Stimulated activated CD4-positive, alpha-beta T cell treated with anti-CD3 and anti-CD28 coated beads, TNF-alpha, amount 100 ng/mL, for 24 hours (primary cell): ENCODE measurements at places on chromosomes 16 and 17.

GRCh38 chr16:24850289-24850938 lies 4.7 kb downstream of the SLC5A11 start:
- no peak for DNase-seq

DNA sequence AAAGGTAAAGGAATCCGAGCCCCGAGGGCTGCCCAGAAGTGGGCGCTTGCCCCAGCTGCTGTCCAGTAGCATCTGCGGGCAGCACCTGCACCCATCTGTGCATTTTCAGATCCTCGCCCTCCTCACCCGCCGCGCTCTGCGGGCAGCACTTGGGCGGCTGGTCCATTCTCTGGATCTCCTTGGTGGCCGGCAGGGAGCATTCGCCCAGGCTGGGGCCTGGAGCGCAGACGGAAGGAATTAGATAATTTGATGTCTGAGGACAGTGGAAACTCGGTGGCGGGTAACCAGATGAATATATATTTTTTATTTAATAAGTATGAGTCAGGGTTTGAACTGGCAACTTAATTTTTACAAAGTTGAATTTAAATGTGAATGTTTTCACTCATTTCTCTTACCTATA lies 88.5 kb downstream of the NPIPB11 start:
- DNase-seq = no peak

DNA sequence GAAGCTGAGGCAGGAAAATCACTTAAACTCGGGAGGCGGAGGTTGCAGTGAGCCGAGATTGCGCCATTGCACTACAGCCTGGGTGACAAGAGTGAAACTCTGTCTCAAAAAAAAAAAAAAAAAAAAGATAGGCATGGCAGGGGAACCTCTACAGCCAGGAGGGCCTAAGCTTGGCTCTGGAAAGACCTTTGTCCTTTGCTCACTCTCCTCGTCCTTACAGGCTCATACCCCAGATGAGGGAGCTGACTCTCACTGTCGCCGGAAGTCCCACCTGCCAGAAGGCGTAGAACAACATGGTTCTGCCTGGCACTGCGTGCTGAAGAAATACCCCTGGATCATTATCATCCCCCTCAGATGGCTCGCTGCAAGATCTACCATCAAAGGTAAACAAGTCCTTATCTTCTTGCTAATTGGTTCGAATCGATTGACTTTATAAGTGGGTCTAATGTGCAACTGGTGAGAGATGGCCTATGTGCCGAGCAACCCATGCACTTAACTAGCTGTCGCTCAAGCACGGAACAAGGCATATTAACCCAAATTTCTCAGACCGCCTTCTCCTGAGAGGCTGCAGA lies 29.7 kb downstream of the RTN4RL1 start:
- DNase-seq = no peak

- no peak for DNase-seq
Measured at GRCh38 chr17:20611309-20611708, 31.8 kb downstream of the CDRT15L2 start.

GRCh38 chr16:74249254-74249653 lies 47.4 kb upstream of the PSMD7 start:
- no peak for DNase-seq

DNA sequence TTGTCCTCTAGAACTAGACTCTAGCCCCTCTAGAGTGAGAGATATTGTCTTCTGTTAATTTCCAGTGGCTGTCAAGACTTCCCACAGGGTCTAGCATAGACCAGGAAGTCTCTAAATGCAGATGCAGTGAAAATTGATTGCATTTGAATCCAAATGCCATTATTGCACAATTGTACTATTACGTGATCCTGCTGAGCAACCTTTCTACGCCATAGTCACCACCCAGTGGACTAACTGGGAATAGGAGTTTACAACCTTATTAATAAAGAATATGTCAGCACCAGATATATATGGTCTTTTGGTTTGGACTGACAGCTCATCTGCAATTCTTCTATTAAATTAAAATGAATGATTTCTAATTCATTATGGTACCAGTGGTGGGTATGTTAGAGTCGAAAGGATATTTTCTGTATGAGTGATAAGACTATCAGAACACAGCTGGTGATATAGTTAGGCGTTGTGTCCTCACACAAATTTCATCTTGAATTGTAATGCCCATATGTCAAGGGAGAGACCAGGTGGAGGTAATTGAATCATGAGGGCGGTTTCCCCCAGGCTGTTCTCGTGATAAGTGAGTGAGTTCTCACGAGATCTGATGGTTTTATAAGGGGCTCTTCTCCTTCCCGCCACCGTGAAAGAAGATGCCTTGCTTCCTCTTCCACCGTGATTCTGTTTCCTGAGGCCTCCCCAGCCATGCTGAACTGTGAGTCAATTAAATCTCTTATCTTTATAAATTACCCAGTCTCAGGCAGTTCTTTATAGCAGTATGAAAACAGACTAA lies 138.9 kb upstream of the CA10 start:
- no peak for DNase-seq

DNA sequence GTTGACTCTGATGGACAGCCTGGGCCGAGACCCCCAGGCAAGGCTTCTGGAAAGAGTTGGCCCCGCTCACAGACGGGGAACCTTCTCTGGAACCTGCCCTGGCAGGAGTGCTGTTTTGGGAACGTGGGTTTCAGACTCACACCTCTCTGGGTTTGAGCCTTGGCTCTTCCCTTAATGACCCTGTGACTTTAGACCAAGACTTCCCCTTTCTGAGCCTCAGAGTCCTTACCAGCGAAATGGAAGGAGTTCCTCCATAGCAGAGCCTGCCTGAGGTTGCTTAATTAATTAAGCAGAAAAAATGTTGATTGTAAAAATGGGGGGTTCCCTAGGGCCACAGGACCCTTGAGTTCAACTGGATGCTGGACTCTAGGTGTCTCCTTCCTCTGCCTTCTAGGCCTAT lies 408.2 kb downstream of the SEC14L1 start:
- no peak for DNase-seq

GRCh38 chr16:77928096-77928495 lies 94.3 kb upstream of the CLEC3A start:
- DNase-seq = no peak

GRCh38 chr17:64004903-64005733 lies 7.0 kb downstream of the PRR29 start:
- DNase-seq = no peak

GRCh38 chr16:14329727-14330350 lies 258.7 kb downstream of the MRTFB start:
- DNase-seq = no peak

DNA sequence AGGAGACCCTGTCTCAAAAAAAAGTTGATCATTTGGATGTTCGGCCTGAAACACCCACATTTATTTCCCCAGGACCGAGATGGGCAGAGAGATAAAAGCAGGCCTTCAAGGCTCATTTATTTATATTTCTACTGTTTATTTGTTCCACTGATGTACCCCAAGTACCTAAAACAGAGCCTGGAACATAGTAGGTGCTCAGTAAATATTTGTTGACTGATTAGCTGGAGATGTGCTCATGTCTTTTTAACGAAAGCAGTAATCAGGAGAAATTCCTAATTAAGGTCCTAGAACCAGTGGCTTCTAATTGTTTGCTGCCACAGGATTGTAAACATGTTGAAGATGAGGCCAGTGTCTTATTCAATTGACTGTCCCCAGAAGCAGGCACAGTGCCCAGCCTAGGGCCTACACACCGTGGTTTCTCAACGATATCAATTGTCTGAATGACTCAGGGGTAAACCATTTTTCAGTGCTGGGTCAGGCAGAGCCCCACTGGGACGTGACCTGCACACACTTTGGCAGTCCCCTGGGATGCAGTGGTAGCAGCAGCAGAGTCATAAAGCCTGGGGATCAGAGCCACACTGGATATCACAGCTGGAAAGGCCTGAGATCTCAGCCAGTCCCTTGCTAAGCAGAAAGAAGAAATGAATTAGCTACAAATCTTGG lies 34.8 kb downstream of the SOST start:
- DNase-seq = no peak

DNA sequence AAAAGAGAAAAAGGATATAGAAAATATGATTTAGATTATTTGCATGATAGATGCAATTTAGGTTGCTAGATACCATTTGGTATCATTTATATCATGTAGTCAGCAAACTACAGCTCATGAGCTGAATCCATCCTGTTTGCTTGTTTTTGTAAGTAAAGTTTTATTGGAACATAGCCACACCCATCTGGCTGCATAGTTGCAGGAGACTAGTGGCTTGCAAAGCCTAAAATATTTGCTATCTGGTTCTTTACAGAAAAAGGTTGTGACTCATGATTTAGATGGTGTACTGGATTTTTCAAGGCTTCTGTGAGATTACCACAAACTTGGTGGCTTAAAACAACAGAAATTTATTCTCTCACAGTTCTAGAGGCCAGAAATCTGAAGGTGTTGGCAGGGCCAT lies 49.9 kb downstream of the MAP2K4 start:
- no peak for DNase-seq

GRCh38 chr16:78094166-78094565 lies 5.3 kb upstream of the WWOX start:
- no peak for DNase-seq

- DNase-seq = no peak
Measured at GRCh38 chr16:3092501-3092941, 6.6 kb downstream of the ZSCAN10 start.

GRCh38 chr16:21620592-21620991 lies 21.2 kb downstream of the METTL9 start:
- no peak for DNase-seq

GRCh38 chr16:81076566-81077075 lies 417 bp downstream of the C16orf46 start:
- peak; percentile 88 for DNase-seq

DNA sequence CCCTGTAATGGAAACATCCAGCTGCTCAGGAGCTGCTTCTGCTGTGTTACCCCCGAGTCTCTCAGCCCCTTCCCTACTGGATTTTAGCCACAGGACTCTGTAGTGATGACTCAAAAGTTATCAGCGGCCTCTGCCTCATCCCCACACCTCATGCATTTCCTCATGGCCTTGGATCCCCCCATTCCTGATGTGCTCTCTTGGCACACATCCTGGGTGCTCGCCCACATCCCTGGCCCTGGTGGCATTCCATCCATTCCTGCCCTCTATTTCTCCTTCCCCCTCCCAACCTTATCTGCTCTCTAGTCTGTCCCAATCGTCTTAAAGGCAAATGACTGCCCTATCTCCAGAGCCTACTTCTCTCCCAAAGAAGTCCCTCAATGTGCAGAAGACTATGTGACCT lies 24.6 kb downstream of the MARF1 start:
- no peak for DNase-seq

GRCh38 chr17:8338753-8339140 lies 893 bp upstream of the ODF4 start:
- no peak for DNase-seq

GRCh38 chr17:7883781-7884386 lies 4.7 kb upstream of the CHD3 start:
- peak; percentile 27 for DNase-seq

- no peak for DNase-seq
Measured at GRCh38 chr17:64500487-64500859, 3.6 kb upstream of the POLG2 start.

- no peak for DNase-seq
Measured at GRCh38 chr17:61461967-61462718, 9.9 kb downstream of the TBX4 start.

DNA sequence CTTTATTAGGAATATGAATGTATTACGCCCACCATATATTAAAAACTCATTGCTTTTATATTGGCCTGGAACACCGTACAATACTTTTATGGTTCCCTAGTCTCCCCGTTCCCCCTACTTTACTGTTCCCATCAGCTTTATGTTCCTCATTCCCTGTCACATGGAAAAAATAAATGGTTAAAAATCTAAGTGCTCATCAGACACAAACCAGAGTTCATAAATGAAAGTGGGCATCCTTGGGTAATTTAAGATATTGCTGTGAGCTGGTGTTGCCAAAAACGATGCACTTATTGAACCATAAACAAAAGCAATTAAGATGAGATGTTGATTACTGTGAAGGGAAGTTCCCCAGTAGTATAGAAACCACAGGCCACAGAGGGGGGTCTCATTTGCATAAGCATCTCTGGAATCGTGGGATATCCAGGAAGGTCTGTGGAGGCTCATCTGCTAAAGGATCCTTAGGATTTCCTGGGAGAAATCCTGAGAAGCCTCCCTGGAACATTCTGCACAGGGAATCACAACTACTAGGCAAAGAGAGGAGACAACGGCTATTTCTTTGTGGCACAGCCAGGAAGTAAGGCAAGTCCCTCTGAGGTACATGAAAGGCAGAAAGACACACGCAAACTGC lies 591.4 kb upstream of the CDH11 start:
- DNase-seq = no peak

- DNase-seq = no peak
Measured at GRCh38 chr16:67392301-67393059, 818 bp downstream of the TPPP3 start.

DNA sequence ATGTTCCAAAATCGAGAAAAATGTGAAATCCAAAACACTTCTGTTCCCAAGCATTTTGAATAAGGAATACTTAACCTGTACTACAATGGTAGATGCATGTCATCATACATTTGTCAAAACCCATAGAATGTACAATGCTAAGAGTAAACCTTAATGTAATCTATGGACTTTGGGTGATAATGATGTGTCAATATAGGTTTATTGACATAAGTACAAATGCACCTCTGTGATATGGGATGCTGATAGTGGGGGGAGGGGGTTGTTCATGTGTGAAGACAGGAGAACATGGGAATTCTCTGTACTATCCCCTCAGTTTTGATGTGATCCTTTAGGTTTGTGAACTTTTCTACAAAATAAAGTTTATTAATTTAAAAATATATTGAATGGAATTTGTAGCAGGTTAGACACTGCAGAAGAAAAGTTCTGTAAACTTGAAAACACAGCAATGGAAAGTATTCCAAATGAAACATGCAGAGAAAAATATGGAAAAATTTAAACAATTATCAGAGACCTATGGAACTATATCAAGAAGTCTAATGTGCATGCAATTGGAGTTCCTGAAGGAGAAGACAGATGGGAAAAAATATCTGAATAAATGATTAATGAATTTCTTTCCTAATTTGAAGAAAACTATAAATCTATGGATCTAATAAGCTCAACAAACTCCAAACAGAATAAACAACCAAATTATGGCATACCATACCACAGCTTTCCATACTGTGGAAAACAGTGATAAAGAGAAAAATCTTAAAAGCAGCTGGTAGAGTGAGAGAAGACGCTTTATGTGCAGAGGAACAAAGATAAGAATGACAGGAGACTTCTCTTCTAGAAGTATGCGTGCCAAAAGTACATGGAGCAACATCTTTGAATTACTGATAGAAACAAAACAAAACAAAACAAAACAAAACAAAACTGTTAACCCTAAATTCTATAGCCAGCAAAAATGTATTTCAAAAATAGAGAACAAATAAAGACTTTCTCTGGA lies 34.7 kb upstream of the MSI2 start:
- DNase-seq = no peak

- DNase-seq = no peak
Measured at GRCh38 chr16:2079991-2080390, 32.2 kb downstream of the TSC2 start.
